ENCODE measurements at places on chromosomes 3 and 15.

DNA sequence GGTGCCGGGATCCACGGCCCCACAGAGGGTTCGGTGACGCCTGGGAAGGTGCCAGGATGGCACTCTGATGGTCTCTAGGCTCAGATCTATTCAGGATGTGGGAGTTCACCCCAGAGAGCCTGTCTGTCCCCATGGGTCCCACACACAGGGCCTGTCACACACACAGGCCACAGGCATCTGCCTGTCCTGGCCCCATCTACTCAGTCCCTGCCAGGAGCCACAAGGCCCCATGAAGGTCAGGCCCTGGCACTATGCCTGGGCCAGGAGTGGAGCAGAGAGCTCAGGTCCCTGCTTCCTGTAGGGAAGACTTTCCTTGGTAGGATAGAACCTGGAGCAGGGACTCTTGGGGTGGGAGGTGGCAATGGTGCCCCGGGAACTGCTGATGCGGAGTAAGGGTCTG lies 49.0 kb upstream of the FURIN start:
- DNase-seq, result no peak

GRCh38 chr15:91852741-91853510 lies 582 bp upstream of the SLCO3A1 start:
- DNase-seq, result peak; percentile 70

DNA sequence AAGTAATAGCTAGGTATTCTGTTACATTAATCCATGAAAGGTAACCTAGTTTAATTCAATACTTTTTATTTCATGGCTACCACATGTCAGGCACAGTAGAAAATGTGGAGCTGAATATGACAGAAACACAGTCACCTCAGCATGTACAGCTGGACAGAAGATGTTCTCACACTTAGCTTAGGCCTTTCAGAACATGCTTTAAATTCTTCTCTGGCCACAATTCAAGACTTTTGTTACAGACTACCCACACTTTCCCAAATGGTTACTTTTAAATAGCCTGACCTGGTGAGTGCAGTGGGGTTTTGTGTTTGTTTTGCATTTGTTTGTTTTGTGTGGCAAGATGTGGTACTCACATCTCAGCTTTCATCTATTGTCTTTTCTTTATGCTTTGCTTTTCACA lies 1079.5 kb downstream of the IGSF11 start:
- DNase-seq, result no peak

DNA sequence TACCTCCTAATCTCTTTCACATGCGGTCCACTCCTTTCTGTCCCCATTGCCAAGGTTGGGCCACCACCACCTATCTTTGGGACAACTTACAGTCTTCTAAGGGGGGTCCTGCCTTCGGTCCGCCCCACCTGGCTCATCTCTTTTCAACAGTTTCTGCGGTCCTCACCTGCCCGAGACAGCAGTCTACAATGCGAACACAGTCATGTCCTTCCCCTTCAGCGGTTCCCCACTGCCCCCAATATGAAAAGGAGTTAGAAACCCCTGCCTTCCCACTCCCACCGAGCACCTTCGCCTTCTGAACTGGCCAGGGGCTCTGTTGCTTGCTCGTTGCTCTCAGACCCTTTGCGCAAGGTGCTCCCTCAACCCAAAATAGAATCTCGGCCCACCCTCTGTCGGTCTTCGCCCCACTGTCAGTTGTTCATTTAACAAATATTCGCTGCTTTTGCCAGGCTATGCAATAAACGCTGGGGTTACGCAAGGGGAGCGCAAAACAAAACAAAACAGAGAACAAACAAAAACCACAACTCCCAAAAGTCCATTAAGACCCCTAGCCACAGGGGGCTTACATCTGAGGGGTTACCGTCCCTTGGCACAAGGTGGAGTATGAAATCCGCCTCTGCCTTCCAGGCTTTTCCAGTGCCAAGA lies 611 bp upstream of the FANCI start:
- DNase-seq, result peak; percentile 4

GRCh38 chr3:47650294-47650693 lies 71.6 kb upstream of the CSPG5 start:
- DNase-seq, result no peak

DNA sequence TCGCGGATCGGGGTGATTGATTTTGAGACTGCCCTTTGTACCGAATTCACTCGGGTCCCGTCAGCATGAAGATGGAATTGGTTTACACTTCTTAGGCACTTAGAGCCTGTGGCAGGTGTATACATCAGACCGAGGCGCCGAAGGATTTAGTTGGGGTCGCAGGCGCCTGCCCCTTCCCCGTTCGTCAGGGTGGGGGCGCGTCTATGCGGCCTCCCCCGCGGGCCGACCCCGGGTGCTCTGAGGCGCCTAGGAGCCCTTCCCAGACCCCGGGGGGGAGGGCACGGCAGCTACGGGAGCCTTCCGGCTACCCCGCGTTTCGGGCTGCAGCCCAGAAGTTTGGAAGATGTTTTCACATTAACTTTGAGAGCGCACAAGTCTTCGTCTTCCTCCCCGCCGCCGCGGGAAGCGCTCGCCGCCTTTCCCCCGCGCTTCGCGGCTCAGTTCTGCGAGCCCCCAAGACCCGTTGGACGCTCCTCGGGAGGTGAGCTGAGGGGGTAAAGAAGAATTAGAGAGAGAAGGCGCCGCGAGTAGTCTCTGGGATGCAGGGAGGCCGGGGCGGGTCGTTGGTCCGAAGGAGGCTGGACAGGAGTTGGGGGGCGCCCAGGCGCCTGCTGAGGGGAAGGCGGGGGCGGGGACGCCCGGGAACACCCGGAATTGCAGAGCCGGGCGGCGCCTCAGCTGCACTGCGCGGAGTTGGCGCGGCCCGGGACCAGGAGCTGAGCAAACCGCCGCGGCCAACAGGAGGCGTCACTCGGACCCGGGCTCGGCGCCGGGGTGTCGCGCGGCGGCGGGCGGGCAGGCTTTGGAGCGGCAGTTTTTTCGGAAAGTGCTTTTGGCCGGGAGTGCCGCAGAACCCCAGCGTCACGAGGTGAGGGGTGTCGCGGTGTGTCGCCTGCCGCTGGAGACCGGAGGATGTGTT lies 780 bp downstream of the TIPARP start:
- DNase-seq, result peak; percentile 74

DNA sequence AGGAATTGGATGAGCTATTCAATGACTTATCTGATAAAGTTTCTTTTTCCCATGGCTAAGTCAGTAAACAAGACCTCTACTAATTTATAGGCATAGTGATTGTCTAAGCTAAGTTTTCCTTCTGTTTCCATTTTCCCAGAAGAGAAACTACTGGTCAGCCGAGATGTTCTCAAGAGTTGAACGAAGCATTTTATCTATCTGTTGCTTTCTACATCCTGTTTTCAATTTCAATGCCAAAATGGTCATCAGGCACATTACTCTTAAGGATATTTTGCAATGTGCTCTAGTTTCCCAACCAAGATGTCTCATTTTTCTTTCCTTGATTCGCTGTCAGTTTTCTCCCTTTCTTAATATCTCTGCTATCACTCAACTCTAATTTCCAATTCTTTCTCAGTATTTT lies 228.7 kb downstream of the MBNL1 start:
- no peak for DNase-seq

DNA sequence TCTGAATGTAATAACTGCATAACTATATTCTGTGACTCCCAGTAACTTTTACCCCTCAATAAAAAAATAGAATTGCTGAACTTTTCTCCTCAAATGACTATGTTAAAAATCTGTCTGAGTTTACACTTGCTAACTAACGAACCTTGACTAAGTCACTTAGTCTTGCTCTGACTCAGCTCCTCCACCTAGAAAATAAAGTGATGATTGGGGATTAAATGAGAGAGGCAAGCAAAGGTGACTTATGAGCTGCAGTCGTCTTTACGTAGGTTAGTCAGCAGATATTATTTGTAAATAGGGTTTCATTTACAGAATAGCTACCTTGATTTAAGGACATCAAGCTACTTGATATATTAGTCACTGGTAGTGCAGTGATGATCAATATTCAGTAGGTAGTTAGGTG lies 476.9 kb downstream of the MECOM start:
- no peak for DNase-seq

- no peak for DNase-seq
Observed at GRCh38 chr3:75396316-75396802, 267.8 kb upstream of the FRG2C start.
